GM18507 (cell line): ENCODE measurements at places on chromosomes 6 and 20.

DNA sequence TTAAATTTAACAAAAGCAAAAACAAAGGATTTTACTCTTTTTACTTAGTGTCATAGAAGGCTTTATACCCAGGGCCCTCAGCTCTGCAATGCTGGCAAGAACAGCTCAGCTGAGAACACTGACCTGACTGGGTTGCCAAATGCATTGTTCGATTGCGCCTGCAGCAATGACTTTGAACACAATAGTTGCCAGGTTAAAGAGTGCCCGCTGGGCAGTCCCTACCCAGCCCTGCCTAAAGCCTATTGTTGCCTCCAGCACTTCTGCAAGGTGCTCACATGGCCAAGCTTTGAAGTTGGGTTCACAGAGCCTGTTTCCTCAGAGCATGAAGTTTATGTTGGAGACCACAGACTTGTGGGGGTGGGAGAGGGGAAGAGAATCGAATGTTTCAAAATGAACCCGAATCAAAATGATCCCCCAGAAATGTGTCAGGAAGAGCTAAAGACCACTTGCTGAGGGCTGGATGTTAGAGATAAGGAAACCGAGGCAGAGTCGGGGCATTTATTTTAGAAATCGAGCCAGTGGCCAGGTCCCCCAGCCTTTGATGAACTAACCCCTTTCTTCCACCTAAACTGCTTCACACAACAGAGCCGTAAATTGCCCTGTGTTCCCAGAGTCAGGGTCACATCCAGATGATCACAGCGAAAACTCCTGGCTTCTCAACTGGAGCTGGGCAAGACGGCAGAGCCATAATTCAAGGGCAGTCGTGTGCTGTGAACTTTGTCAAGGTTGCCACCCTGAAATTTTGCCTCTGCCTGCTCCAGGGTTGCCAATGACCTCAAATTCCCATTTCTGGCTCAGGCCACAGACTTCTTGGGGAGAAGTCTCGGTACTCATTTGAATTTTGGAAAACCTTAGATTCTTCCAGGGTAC lies 55.0 kb downstream of the FOXA2 start:
- no peak for DNase-seq

DNA sequence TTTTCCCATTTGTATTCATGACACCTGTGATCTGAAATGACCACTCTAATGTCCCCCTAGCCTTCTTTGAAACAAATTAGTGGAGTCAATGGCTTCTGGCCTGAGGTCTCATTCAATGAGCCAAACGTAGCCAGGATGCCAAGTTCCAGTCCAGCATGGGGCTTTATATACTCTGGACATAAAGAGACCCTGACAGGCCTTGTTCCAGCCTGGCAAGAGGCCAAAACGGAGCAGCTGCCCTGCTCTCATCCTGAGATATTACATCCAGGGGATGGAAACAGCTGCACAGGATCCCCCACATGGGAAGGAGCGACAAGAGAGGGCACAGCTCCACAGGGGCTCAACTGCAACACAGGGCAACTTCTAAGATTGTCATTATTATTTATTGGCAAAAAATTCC lies 437.8 kb downstream of the CDH26 start:
- no peak for DNase-seq

GRCh38 chr6:10518557-10519407 lies 2.4 kb upstream of the GCNT2 start:
- DNase-seq: no peak

- DNase-seq: no peak
These were observed 11.4 kb upstream of the SOX12 start for GRCh38 chr20:313948-314347.

DNA sequence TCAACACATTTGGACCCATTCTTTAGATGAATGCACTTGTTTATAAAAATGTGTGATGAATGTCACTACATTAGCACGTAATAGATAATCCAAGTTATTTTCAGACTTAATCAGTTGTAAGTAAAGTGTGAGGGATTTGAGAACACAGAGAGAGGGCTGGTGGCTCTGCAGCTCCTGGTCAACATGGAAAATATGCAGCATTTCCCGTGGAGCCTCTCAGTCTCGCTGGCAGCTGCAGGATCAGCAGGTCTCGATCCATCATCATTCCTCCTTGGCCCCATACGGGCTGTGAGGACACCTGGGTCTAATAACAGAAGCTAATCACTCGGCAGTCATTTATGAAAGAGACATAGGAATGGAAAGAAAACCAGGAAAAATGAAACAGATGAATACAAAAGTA lies 390.2 kb downstream of the PRKN start:
- no peak for DNase-seq

GRCh38 chr20:34382174-34382573 lies 19.1 kb downstream of the ITCH start:
- DNase-seq: no peak

GRCh38 chr20:32241807-32242206 lies 34.1 kb downstream of the POFUT1 start:
- DNase-seq: no peak

GRCh38 chr6:44869321-44869897 lies 458.7 kb upstream of the RUNX2 start:
- no peak for DNase-seq

GRCh38 chr6:45436544-45437438 lies 59.1 kb upstream of the SUPT3H start:
- no peak for DNase-seq

GRCh38 chr6:143603455-143603854 lies 74.3 kb upstream of the PHACTR2 start:
- DNase-seq: no peak

GRCh38 chr20:54014293-54014926 lies 56.0 kb downstream of the BCAS1 start:
- no peak for DNase-seq

DNA sequence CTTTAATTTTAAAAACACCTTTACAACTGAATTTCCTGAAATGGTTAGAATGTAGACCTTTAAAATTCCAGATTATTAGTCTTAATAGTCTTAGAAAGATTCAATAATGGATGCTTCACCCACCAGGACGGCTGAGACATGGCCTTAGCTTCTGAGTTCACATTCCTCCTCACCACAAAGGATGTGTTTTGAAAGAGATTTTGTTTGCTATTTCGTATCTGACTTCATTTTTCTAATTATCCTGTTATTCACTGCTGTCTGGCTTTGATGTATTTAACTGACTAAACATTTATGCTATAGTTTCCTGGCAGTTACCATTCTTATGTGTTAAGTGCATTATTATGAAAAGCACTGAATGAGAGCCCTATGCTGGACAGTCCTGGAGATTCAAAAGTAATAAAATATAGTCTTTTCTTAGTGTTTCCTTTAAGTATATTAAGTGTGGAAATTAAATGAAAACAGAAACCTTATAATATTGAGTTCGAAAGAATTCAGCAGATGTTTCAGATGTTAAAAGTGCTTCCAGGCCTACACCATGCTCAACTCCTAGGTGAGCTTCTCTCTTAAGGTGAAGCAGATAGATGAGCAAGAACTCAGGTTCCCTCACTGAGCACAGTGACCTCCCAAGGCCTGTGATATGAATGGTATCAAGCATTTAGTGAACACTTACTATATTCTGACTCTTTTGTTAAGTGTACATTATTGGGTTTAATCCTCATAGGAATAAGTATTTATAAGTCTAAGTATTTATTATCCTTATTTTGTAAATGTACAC lies 40.3 kb downstream of the MAP3K4 start:
- no peak for DNase-seq

GRCh38 chr6:81950877-81951276 lies 198.4 kb upstream of the TENT5A start:
- DNase-seq: no peak

DNA sequence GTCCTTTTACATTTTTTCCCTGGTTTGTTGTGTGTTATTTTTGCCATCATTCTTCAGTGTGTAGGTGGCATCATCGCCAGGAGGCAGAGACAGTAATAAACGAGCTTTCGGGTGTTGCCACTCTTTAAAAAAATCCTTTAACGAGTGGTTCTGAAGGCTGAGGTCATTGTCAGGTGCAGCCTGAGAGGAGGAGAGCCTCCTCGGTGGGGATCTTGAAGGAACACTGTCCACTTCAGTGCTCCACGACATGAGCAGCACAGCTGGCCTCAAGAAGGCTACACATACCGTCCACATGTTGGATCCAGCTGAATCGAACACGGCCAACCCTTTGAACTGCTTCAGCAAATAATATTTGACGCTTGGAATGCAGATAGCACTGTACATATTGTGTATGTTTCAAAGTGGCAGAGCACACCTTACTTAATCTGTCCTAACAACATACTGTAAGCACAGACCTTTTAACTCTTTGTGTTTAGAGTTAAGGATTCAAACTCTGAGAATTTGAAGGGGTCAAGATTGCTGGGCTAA lies 48.0 kb upstream of the FOXQ1 start:
- no peak for DNase-seq

DNA sequence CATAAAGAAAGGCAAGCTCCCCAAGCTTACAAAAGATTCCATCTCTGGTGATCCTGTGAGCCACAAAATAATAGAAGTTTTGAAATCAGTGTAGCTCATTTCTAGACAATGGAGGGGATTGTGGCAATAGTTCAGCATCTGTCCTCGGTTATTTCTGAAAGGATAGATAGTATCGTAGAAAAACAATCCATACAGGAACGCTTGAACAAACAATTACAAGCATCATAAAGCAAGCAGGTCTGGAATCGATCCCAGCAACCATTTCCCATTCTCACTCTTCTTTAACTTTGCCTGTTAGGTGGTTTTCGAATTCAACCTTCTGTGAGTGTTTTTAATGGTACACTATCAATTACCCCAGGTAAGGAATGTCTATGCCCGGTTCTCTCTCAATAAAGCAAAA lies 931.1 kb downstream of the KIF16B start:
- DNase-seq: no peak

GRCh38 chr6:8137529-8137939 lies 35.2 kb upstream of the EEF1E1 start:
- no peak for DNase-seq

- DNase-seq: no peak
These were observed 130.6 kb downstream of the ERMARD start for GRCh38 chr6:169881976-169882375.

GRCh38 chr6:118146584-118146983 lies 239.5 kb downstream of the SLC35F1 start:
- DNase-seq: no peak

DNA sequence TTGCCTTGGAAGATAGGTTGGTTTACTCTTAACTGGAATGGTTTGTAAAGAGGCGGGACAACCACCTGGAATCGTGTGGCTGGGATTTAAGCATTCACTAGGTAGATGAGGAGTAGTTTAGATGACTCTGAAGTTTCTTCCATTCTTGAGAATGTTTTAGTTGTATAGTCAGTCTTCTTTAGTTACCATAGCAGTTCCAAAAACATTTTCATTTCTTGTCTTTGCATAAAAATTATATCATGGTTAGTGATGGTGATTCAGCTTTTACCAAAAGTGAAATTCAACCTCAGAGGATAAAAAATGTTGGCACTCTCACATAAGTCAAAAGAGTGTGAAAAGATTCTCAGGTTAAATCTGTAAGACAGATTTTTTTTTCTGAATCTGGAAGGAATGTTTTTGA lies 70.3 kb downstream of the SMAP1 start:
- DNase-seq: no peak
